ENCODE measurements at places on chromosomes 7 and 10.

DNA sequence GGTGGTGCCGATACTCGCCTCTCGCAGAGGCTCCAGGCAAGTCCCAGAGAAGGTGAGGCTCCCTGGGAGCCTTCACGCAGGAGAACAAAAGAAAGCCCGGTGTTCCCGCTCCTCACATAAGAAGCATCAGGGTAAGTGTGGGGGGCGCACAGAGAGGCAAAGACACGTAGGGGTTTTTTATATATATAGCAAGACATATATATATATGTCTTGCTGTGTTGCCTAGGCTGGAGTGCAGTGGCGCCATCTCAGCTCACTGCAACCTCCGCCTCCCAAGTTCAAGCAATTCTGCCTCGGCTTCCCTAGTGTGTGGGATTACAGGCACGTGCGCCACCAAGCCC is 61.3 kb downstream of the PDIA4 start:
- no peak for DNase-seq

- DNase-seq = no peak
Measured at GRCh38 chr10:19491166-19491565, 325.1 kb upstream of the PLXDC2 start.

GRCh38 chr7:95002775-95003174 is 95.4 kb downstream of the PPP1R9A start:
- no peak for DNase-seq

GRCh38 chr7:130272381-130273080 is 5.9 kb downstream of the CPA2 start:
- DNase-seq = no peak

DNA sequence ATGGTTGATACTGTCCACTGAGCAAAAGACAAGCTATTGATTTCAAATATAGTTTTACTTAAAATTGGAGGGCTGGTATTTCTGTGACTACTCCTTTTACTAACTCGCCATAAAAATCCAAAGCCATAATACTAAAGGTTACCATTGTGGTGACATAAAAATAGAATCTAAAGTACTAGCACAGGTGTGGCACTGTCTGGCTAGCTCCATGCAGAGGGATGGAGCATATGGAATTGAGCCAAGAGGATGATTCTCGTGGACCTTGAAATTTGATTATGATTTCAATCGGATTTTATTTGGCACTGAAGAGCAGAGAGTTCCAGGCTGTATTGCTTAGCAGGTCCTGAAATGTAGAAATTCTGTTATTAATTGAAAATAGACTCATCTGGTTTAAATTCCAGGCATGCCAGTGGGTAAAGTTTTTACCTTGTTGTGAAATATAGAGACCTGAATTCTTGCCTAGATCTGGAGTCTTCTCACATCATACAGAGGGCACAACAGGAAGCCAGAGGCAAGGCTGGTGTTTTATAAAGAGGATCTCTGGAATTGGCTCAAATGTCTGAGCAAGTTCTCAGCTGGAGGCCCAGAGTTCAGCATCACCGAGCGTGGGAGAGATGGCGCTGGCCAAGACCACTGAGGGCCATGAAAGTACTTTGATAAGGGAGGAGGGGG is 29.9 kb upstream of the DLD start:
- DNase-seq = peak; percentile 96

- no peak for DNase-seq
Measured at GRCh38 chr10:122974023-122974422, 6.2 kb upstream of the PSTK start.

GRCh38 chr7:38502289-38502688 is 128.9 kb downstream of the AMPH start:
- DNase-seq = no peak
